Activated T-helper 1 cell treated with anti-CD3 and anti-CD28 coated beads, Interleukin-2, amount 50 U/mL, for 16 hours (primary cell): ENCODE measurements at places on chromosomes 7 and 10.

- DNase-seq, result no peak
Measured at GRCh38 chr7:116087291-116087690, 56.7 kb upstream of the TFEC start.

DNA sequence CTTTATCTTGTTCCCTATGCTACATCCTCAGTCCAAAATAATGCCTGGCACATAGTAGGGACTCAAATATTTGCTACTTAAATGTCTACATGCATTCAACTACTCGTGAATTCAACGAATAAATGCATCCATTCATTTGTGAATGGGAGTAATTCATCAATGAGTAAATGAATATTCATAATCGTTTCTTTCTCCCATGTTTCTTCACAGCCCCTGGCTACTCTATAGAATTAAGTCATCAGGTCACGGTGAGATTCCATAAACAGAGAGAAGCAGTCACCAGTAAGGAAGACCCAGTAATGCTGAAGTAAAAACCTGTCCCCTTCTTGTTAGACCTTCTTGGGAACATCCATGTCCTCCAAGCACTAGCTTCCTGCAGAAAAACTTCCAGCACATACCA, 48.4 kb downstream of the ATE1 start:
- DNase-seq, result no peak

DNA sequence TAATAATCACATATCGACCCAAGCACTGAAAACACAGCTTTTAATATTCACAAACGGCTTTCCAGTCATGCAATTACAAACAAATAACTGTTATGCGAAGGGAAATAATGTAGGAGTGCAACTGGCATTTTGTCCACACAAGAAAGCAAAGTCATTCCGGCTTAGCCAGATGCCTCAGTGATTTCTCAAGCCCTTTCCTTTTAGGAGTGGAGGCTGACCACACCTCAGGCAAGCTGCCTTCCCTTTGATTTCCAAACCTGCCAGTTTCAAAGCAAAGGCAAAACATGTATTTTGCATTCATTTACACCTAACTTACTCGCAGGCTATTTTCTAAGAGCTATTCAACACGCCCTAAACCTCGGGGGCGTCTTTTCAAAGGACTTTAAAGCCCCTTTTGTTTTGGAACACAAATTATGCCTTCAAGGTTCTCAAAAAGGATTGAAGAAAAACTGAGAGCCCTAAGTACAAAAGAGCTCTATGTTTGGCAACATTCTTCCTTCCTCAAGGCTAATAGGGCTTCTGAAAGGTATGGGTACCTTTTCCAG, 109.6 kb downstream of the CPXM2 start:
- DNase-seq, result no peak

GRCh38 chr10:45371560-45371959, 2.5 kb upstream of the ALOX5 start:
- no peak for DNase-seq

DNA sequence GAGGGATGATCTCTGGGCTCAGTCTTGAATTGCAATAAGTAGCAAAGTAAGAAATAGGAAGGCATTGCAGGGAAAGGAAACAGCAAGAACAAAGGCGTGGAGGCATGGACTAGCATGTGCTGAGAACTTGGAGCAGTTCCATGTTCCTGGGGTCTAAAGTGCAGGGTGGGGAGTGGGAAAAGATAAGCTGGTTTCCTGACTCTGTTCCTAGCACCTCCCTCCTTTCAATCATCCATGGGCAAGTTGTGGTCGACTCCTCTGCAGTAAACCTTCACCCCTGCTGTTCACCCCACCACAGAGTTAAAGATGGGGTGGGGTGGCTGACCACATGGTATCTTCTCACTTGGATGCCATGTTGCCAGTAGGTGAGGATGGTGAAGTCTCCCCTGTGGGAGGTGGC, 29.6 kb downstream of the RPS24 start:
- no peak for DNase-seq

- no peak for DNase-seq
Measured at GRCh38 chr10:114100848-114101741, 57.4 kb downstream of the ADRB1 start.

DNA sequence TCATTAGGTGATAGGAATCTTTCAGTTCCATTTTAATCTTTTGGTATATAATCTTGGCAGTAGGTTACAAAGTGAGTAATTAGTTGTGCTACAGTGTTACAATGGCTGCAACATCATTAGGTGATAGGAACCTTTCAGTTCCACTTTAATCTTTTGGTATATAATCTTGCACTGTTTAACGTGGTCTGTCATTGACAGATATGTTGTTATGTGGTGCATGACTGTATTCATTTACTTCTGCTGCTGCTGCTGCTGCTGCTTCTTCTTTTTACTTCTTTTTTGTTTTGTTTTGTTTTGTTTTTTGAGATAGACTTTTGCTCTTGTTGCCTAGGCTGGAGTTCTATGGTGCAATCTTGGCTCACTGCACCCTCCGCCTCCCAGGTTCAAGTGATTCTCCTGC, 28.6 kb downstream of the ST7 start:
- no peak for DNase-seq

GRCh38 chr7:44634187-44634838, 27.9 kb downstream of the OGDH start:
- DNase-seq, result no peak

DNA sequence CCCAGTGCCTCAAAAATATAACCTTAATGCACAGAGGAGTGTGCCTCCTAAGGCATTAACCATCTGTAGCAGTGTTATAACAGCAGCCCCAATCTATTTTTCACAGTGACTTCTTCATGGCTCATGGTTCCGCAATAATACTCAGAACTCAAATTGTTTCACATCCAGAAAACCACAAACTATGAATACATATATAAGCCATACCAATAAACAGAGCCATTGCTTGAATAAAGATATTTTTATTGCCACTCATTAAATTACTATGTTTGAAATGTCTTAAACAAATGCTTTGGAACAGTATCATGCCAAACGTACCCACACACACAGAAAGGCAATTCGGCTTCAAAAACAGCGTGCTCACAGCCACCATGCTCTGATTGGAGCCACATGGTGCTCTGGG, 629.3 kb upstream of the NRP1 start:
- DNase-seq, result no peak

GRCh38 chr7:21969822-21970221, 24.1 kb upstream of the CDCA7L start:
- no peak for DNase-seq

DNA sequence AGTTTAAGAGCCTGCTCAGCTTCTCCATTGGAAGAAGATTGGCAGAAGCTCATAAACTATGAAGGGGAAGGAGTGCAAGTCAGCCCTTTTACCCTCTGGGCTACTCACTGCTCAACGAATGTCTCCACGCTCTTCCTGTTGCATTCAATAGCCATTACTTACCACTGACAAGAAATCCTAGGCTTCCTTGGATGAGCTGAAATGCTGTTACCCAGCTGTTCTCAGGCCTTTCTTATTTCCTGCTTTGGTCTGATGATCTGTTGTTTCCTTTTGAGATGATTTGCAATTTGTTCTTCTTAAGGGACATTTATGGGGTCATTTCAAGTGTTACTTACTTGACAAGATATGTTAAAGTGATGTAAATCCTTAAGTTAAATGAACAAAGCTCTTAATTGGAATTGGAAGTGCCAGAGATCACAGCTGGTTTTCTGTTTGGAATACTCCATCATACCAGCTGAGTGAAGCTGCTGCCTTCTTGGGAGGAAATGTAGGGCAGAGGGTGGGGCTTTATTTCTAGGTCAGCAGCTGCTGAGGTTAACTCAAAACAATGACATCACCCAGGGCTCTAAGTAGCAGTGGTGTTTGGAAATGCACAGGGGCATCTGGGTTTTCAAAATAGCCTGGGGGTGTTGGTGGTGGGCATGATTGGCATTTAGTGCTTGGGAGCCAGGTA, 170.0 kb downstream of the PRKCQ start:
- no peak for DNase-seq

- DNase-seq, result peak; percentile 88
Measured at GRCh38 chr10:102395400-102396316, at the start of gene NFKB2. TSS of gene NFKB2 (plus strand) at chr10:102395705. CDS start at chr10:102395960, 255 bp downstream.

- DNase-seq, result no peak
Measured at GRCh38 chr10:85615556-85615955, 751.0 kb downstream of the GRID1 start.

GRCh38 chr7:129535896-129536295, 33.6 kb downstream of the SMKR1 start:
- no peak for DNase-seq

DNA sequence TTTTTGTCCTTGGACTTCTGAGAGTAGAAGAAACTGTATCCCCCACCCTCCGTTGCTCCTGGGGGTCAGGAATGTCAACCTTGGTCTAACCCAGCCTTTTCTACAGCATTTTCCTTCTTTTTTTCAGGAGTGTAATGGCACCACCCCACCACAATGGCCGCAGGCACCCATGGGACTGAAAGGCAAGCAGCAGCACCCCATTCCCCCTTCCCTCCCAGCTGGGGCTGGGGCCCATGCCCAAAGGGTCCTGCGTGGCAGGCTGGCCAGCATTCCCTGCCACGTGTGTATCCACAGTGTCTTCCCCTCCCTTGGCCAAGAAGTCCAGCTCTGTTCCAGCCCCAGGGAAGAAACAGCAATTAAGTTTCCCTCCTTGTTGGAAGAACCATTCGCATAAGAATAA, 106.9 kb downstream of the ZPBP start:
- DNase-seq, result no peak

DNA sequence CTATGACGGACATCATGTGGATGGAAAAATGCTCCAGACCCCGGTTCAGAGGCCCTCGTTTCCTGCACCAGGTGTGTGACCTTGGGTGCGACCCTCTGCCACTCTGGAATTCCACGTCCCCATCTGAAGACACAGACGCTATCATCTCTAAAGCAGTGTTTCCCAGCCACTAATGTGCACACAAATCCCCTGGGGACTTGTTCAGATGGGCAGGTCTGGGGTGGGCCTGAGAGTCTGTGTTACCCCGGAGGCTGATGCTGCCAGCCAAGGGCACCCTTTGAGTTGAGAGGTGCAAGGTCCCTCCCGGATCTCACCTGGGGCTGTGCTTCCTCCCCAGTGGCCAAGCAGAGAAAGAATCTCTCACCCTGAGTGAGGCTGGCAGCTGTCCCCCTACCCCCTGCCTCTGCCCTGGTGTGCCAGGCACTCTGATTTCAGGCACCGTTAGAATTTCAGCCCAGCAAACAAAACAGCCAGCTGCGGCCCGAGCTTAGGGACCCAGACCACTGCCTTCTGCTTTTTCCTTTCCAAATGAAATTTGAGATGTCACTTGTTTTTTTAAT, 90.0 kb downstream of the SLIT1 start:
- no peak for DNase-seq

- no peak for DNase-seq
Measured at GRCh38 chr7:47669901-47670384, 88.0 kb upstream of the TNS3 start.

DNA sequence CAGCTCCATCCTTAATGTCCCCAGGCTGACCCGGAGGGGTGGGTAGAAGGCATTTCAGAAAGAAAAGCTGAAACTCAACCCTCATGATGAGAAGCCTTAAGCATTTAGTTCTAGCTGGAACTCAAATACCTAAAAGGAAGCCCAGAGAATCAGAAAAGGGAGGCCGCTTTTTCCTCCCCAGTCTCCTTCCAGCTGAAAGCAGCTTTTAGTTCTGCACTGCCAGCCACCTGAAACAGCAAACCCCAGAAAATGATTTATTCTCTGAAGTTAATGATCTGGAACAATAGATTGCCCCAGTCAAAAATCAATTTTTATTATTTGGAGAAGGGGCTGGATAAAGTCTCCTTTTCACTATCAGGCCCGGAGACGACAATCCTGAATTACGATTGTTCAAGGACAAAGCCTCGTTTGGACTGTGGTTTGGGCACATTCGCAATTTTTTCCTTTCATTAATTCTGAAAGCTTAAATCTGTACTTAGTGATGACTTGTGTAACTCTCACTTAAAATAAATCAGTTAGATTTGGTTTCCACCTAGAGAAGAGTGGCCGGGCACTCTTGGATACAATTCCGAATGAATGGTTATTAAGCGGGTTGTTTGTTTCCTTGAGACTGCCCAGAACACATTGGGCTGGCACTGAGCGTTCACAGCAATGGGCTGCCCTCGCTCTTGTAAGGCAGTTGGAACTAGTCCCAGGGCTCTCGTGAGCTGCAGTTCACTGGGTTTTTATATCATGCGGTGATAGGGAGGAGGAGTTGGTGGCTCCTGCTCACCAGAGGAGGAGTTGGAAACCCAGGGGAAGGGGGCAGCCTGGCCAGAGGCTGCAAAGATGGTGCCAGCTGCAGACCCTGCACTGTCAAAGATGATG, 262.2 kb downstream of the CCSER2 start:
- no peak for DNase-seq

- peak; percentile 68 for DNase-seq
Measured at GRCh38 chr7:101077303-101078086, 7.8 kb upstream of the TRIM56 start.

- no peak for DNase-seq
Measured at GRCh38 chr7:68994841-68995240, 603.4 kb upstream of the AUTS2 start.

GRCh38 chr10:2744547-2745200, 322.7 kb upstream of the PFKP start:
- DNase-seq, result no peak
